Caki2 (cell line): ENCODE measurements at places on chromosomes 6 and 20. TPM values are rescaled to one million over a fixed set of nuclear protein-coding genes. Genes with fewer than 3 reads are reported as not detected.
A peak's percentile ranks its signal among the peaks of the same experiment; 100 is the strongest.

DNA sequence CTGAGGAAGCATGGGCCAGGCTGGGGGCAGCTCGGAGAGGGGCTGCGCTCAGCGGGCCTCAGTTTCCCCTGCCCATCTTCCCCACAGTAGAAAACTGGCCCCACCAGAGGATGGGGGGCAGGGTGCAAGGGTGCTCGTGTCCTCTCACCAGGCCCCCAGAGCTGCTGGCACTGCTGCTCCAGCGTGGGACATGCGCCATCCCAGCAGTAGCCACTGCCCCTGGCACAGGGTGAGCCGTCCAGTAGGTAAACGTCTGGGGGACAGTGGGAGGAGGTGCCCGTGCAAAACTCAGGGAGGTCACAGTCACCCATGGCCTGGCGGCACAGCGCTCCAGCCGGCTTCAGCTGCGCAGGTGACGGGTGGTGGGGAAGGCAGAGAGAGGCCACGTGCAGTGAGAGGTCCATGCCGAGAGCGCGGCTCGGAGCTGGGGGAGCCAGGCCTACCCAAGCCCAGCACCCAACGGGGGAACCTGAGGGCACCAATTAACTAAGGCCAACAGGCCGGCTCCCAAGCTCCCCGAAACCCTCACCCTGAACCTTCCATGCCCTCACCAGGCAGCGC, 8.9 kb upstream of the GFRA4 start:
- DNase-seq: no peak

GRCh38 chr20:48374991-48375595, 452.7 kb downstream of the PREX1 start:
- no peak for DNase-seq

GRCh38 chr20:14454296-14454695, 116.9 kb upstream of the FLRT3 start:
- DNase-seq: no peak

The RAD21L1 gene
- total RNA-seq: 0.57 and 0.67 TPM in 2 replicates

DNA sequence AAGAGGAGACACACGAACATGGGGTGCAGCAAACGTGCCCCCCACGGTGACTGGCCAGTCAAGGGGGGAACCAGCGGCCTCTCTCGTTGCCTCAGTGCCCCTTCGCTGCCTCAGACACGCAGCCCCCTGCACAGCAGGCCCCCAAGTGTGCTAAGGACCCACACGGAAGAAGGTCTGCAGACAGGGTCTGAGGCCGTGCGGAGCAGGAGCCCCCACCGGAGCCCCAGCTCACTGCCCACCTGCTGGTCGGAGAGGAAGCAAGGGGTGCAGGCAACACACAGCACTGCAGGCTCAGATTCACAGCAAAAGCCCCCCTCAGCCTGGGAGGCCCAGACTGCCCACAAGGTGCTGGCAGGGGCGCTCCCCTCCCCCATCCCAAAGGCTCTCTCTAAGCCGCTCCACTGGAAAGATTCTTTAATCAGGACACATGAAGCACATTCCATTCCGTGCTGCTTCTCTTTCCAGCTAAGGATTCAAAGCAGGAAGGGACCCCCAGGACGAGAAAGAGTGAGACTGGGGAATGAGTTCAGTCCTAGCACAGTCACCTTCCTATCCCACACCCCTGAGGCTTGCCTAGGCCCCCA, 105.1 kb downstream of the SLC23A2 start:
- no peak for DNase-seq

- no peak for DNase-seq
These were observed 487.3 kb upstream of the JARID2 start for GRCh38 chr6:14758421-14759081.

DNA sequence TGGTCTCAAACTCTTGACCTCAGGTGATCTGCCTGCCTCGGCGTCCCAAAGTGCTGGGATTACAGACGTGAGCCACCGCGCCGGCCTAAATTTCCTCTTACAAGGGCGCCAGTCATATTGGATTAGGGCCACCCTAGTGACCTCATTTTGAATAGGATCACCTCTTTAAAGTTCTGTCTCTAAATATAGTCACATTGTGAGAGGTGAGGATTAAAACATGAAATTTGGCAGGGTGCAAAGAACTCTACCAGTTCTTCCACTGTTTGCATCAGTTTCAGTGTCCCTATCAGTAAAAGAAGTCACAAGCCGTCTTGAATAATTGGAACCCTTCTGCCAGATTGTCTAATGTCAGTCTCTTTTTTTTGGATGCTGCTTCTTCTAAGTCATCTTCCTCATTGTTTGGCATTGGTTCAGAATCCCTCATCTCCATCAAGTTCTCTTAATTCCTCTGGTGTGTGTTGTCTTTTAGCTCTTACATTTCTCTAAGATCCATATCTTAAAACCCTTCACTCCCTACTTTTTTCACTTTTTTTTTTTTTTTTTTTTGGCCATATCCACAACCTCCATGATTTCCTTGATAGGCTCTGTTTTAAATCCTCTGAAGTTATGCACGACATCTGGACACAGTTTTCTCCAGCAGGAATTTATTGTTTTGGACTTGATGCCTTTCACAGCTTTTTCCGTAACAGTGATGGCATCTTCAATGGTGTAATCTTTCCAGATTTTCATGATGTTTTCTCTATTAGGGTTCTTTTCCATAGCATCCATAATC, 56.8 kb downstream of the NCOA3 start:
- DNase-seq: no peak

The SOD2 gene
- total RNA-seq: 30.8 and 32.6 TPM in 2 replicates

The KPNA5 gene
- 3.6 and 4.6 TPM in 2 replicates for total RNA-seq

GRCh38 chr20:7883309-7883708, 56.9 kb downstream of the HAO1 start:
- DNase-seq: no peak

- DNase-seq: no peak
These were observed 96.6 kb upstream of the FOXP4 start for GRCh38 chr6:41449399-41450245.

DNA sequence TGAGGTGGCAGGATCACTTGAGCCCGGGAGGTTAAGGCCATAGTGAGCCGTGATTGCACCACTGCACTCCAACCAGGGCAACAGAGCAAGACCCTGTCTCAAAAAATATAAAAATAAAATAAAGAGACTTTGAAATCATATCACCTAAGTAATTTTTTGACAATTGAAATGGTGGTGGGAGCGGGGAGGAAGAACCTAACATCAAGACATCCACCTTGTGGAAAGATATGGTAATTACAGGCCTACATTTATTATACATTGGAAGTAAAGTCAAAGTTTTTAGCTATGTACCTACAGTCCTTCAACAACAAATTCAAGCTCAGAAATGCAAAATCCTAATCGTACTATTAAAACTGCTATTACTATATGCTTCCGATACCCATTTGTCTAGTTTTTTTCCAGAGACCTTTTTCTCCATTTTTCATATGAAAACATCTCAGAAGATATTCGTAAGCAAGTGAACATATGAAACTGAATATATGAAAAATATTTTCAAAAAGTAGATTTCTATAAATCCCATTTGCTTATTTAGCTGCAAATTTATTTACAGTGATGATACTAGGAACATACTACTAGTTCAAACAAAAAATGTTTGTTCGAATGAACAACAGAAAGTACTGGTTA, 83.3 kb downstream of the SYCP2 start:
- DNase-seq: no peak

GRCh38 chr6:113120582-113121285, 736.4 kb upstream of the MARCKS start:
- DNase-seq: peak; percentile 95

DNA sequence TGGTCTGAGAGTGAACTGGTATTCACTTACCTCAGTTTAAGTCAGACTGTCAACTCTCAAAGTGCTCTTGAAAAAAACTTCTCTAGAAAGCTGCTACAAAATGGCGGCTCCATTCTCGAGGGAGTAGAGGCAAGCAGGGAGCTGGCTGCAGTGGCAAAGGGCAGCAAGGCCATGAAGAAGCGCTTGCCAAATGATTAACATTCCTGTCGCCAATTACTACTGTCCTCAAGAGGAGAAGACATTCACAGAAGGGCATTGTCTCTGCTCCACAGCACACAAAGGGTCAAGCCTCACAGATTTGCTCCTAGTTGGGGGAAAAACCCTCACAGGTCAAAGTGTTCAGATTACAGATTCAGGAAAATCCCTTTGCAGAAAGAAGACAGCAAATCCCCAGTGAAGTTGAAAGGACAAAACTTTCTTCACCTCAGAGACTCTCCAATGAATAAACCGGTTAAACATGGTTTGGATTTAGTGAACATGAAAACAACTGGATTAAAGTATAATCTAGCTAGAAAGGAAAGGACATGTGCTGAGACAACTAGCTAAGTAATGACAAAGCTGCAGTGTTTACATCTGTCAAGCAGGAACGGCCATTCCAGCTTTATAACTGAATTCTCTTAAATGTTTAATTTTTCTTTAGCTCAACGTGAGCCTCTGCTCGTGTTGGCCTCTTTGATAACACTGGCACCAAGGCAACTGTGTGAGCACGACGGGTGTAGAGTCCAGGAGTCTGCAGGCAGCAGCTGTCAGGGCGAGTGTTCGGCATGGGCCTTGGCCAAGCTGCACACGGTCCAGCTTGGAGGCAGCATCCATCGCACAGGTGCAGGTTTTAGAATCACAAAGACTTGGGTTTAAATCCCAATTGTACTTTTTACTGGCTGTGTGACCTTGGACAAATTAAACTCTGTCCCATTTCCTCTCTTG, 37.6 kb downstream of the NR2E1 start:
- DNase-seq: peak; percentile 70

The C6orf141 gene
- total RNA-seq: not detected in 2 replicates

DNA sequence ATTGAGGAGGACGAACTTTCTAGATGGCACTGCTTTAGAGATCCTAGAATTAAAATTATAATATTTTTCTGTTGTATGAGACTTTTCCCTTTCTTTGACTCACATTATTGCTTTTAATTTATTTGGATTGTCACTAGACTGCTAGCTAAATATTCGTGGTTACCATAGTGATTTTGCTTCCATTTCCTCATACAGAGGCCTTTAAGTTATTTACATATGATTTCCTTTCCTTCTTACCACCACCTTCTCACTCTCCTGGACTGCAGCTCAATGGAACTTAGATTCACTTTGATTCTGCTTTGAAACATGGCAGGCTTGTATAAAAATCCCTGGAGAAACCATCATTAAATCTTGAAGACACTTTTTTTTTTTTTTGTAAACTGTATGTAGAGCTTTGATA, 222.9 kb downstream of the LAMA2 start:
- no peak for DNase-seq

DNA sequence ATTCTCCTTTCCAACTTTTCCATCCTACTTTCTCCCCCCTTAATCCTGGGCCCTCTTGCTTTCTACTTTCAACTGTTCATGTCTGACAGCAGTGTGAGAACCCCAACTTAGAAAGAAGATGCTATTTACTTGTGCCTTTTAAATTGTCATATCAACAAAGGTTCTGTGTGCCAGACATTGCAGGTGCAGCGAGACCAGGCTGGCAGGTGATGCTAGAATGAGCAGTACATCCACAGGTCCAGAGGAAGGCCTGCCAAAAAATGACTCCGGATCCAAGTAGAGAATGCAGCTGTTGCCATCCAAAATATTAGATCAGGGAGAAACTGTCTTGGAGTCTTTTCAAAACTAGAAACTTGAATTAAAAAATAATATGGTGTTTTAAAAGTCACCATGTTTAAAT, 510.5 kb downstream of the LMBRD1 start:
- no peak for DNase-seq

The RSPO4 gene
- total RNA-seq: not detected in 2 replicates

The KCNB1 gene
- not detected in 2 replicates for total RNA-seq

GRCh38 chr6:4377603-4378002, 242.2 kb upstream of the ECI2 start:
- DNase-seq: no peak

GRCh38 chr20:56985066-56985685, 281.3 kb downstream of the BMP7 start:
- peak; percentile 35 for DNase-seq

- no peak for DNase-seq
These were observed 341.1 kb downstream of the NRN1 start for GRCh38 chr6:5665667-5666066.

The TRIM15 gene
- not detected in 2 replicates for total RNA-seq

The WFDC2 gene
- not detected in 2 replicates for total RNA-seq

The GMEB2 gene
- total RNA-seq: 9.6 and 18.1 TPM in 2 replicates

The TMEM30A gene
- total RNA-seq: 101 and 103 TPM in 2 replicates

The LAMA4 gene
- total RNA-seq: 12.0 and 12.4 TPM in 2 replicates

The CD93 gene
- not detected in 2 replicates for total RNA-seq

DNA sequence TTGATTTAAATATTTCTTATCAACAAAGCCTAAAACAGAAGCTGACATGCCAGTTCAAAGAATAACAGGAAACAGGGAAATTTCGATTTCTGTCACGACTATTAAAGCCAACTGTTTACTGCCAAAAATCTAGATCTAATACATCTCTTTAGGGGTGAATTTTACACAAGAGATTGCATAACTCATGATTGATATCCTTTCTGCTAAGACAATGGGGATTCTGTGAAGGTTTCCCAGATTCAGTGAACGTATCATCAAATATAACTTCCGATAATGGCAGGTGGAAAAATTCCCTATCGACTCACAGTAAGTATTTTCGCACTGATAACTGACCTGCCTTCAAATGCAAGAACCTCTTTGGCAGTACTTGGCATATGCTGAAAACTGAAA, 42.9 kb downstream of the NHSL1 start:
- no peak for DNase-seq

The PREX1 gene
- 39.4 and 41.4 TPM in 2 replicates for total RNA-seq

The ARMH2 gene
- not detected in 2 replicates for total RNA-seq

DNA sequence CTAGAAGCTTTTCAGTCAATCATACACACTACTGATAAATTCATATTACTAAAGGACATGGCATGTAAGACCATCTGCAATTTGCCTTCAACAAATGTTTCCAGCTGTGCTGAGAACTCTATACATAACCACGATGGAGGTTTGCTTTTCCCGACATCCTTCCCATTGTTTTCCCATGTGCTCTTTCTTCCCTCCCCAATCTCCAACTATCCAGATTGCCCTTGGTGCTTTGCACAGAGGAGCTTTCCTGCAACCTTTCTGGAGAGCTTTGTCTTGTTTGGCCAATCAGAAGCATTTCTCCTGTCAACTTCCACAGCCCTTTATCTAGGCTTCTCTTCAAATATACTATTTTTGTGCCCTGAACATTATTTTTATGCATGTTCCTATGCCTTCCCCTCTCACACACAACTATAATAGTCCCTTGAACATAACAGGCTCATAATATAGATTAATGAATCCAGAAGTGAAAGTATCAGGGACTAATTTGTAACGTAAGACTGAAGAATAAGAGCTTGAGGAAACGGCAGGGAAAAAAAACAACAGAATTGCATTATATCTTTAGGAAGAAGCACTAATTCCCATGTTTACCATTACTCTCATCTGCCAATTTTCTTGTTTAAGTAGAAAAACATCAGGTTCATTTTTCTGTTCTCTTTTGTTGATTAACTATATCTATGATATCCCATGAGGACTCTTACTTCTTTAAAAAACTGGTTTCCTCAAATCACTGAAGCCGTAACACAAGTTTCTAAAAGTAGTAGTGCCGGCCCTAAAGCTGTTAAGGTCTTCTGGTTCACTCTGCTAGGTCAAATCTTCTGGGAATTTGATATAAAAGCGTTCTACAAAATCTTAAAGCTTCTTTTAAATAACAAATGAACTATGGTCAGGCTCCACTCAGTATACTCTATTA, 20.1 kb downstream of the SMLR1 start:
- no peak for DNase-seq

The CDK19 gene
- 7.6 and 8.9 TPM in 2 replicates for total RNA-seq

The OXT gene
- not detected in 2 replicates for total RNA-seq

The SIM1 gene
- 0.34 and 0.78 TPM in 2 replicates for total RNA-seq

The NELFCD gene
- 64.2 and 64.8 TPM in 2 replicates for total RNA-seq

- DNase-seq: no peak
These were observed 107.4 kb upstream of the ASCC3 start for GRCh38 chr6:100988391-100988984.
